Colonic mucosa (tissue), 4 donors: ENCODE measurements at places on chromosomes 16 and 17. TPM values are rescaled to one million over a fixed set of nuclear protein-coding genes. Genes with fewer than 3 reads are reported as not detected.

DNA sequence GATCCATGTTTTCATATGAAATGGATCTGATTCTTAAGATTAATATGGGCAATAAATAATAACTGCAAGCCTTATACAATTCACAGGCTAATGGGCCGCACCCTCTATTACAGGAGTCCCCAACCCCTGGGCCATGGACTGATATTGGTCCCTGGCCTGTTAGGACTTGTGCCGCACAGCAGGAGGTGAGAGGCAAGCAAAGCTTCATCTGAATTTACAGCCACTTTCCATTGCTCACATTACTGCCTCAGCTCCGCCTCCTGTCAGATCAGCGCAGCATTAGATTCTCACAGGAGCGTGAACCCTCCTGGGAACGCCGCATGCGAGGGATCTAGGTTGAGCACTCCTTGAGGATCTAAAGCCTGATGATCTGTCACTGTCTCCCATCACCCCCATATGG is 26.8 kb downstream of the METTL16 start:
- no peaks in the 10 kb centered on the region for H3K4me1 ChIP-seq
- no peaks in the 10 kb centered on the region for H3K36me3 ChIP-seq
- no peaks in the 10 kb centered on the region for H3K27me3 ChIP-seq
- no peak overlapping the region for H3K4me3 ChIP-seq
- H3K27ac ChIP-seq = no peak overlapping the region

DNA sequence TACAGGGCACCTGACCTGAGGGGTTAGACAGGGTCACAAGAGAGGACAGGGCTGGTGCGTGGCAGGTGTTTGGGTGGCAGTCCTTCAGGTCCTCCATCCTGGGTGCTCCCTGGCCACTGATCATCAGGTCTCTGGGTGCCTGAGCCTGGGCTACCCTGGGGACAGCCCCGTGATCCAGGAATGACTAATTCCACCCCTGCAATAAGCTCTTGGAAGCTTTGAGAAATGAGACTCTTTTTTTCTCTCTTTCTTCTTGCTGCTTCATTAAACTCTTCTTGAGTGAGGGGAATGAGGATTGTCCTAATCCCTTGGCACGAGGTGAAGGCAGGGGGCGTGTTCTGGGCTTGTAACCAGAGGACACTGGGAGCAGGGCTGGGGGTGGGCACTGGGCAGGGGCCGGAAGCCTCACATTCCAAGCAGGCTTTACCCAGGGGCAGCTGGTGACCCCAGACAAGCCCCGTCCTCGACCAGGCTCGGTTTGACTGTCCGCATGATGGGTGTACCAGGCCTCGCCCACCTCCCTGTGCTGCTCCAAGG is 21.4 kb upstream of the SPNS2 start:
- H3K27me3 ChIP-seq = no peaks in the 10 kb centered on the region
- H3K4me1 ChIP-seq = peaks cover 33% of the 10 kb centered on the region
- no peak for DNase-seq
- H3K27ac ChIP-seq = no peak overlapping the region
- no peak overlapping the region for H3K4me3 ChIP-seq

Gene EVPLL
- total RNA-seq = 0.25 TPM

Gene TOM1L1
- total RNA-seq = 56.7 TPM

- H3K36me3 ChIP-seq = no peaks in the 10 kb centered on the region
- H3K27ac ChIP-seq = no peak overlapping the region
- DNase-seq = no peak
These were observed 66.7 kb downstream of the PPM1E start for GRCh38 chr17:58822148-58823050.

Gene PLCG2
- total RNA-seq = 9.1 TPM
